Activated CD4-positive, alpha-beta T cell treated with anti-CD3 and anti-CD28 coated beads, Interleukin-2, amount 10 ng/mL, durations not matched to agents 7 days and 5 days (primary cell): ENCODE measurements at places on chromosomes 3 and 15. TPM values are rescaled to one million over a fixed set of nuclear protein-coding genes. Genes with fewer than 3 reads are reported as not detected.

GRCh38 chr3:65484964-65485363, 553.8 kb downstream of the MAGI1 start:
- no peaks in the 10 kb centered on the region for H3K36me3 ChIP-seq
- H3K4me3 ChIP-seq: no peak overlapping the region
- DNase-seq: no peak
- H3K4me1 ChIP-seq: no peaks in the 10 kb centered on the region
- no peaks in the 10 kb centered on the region for H3K27me3 ChIP-seq

- DNase-seq: no peak
- H3K36me3 ChIP-seq: no peaks in the 10 kb centered on the region
- no peak overlapping the region for H3K27ac ChIP-seq
Measured at GRCh38 chr3:193895409-193895808, 240.5 kb upstream of the HES1 start.

DNA sequence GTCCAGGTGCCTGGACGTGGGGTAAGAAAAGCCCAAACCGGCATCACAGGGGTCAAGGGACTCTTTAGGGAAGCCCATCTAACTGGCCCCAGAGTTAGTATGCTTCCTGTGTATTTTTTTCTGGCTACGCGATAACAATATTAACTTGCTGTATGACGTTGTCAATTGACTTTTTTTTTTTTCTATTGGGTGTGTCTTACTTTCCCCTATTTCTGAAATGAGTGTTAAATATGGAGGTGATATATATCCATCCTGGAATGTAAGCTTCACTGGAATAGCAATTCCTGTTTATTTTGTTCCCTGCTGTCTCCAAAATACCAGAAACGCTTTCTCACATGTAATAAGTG, 598 bp upstream of the GMNC start:
- peak overlapping the region; percentile 50 for H3K4me3 ChIP-seq
- H3K4me1 ChIP-seq: peaks cover 9% of the 10 kb centered on the region
- no peak overlapping the region for H3K27ac ChIP-seq
- no peaks in the 10 kb centered on the region for H3K36me3 ChIP-seq
- DNase-seq: no peak

DNA sequence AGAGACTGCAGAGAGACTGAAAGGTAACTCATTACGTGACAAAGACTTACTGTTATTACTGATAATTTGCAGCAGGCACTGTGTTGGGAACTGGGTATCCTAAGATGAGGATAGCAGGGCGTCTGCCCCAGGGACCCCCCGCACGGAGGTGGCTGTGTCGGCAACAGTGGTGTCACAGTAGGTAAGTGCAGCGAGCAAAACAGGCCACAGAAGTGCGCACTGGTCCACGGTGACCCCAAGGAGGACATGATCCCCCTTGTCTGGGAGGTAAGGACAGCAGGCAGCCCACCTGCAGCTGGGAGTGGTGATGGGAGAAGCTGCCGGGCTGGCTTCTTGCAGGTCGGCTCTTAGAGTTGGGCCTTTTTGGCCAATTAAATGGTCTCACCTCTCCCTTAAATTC, 82.9 kb downstream of the FAM43A start:
- H3K4me3 ChIP-seq: peak overlapping the region; percentile 75
- no peaks in the 10 kb centered on the region for H3K36me3 ChIP-seq
- H3K27ac ChIP-seq: peak overlapping the region; percentile 79
- peak; percentile 6 for DNase-seq
- H3K27me3 ChIP-seq: peaks cover 13% of the 10 kb centered on the region
- H3K4me1 ChIP-seq: peaks cover 22% of the 10 kb centered on the region

DNA sequence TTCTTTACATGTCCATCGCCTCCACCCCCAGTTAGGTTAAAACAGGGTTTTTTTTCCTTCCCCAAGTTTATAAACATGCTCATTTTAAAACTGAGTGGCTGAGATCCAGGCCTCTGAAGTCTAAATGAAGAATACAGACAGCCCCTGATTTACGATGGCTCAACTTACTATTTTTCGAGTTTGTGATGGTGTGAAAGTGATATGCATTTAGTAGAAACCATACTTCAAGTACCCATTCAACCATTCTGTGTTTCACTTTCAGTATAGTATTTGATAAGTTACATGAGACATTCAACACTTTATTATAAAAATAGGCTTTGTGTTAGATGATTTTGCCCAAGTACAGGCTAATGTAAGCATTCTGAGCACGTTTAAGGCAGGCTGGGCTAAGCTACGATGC, 30.5 kb upstream of the GNB5 start:
- H3K4me3 ChIP-seq: peak overlapping the region; percentile 80
- H3K4me1 ChIP-seq: peaks cover 36% of the 10 kb centered on the region
- DNase-seq: no peak
- H3K36me3 ChIP-seq: peaks cover 9% of the 10 kb centered on the region
- peak overlapping the region; percentile 96 for H3K27ac ChIP-seq
- H3K27me3 ChIP-seq: no peaks in the 10 kb centered on the region

GRCh38 chr15:42616107-42616506, 40.7 kb downstream of the STARD9 start:
- no peaks in the 10 kb centered on the region for H3K27me3 ChIP-seq
- peaks cover 8% of the 10 kb centered on the region for H3K4me1 ChIP-seq
- no peak overlapping the region for H3K4me3 ChIP-seq
- no peak overlapping the region for H3K27ac ChIP-seq

- H3K27me3 ChIP-seq: peaks cover 9% of the 10 kb centered on the region
- H3K27ac ChIP-seq: no peak overlapping the region
- H3K36me3 ChIP-seq: no peaks in the 10 kb centered on the region
- no peak for DNase-seq
- no peak overlapping the region for H3K4me3 ChIP-seq
- H3K4me1 ChIP-seq: no peaks in the 10 kb centered on the region
Measured at GRCh38 chr15:92541291-92542200, 114.0 kb downstream of the FAM174B start.

DNA sequence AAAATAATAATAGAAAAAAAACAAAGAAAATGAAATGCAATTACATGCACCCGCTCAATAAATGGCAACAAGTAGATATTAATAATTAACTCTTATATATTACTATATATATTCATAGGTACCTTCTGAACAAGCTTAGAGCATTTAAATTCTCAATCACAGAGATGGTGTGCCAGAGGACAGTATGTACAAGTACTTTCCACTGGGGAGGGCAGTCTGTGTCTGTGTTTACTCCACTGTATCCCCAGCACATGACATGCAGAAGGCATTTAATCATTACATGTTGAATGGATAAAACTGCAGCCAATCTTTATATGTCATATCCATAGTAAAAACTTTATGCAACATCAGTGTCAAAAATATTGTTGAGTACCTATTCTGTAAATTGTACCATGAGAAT, 97.8 kb downstream of the UACA start:
- peaks cover 6% of the 10 kb centered on the region for H3K27me3 ChIP-seq
- H3K4me1 ChIP-seq: peaks cover 8% of the 10 kb centered on the region

DNA sequence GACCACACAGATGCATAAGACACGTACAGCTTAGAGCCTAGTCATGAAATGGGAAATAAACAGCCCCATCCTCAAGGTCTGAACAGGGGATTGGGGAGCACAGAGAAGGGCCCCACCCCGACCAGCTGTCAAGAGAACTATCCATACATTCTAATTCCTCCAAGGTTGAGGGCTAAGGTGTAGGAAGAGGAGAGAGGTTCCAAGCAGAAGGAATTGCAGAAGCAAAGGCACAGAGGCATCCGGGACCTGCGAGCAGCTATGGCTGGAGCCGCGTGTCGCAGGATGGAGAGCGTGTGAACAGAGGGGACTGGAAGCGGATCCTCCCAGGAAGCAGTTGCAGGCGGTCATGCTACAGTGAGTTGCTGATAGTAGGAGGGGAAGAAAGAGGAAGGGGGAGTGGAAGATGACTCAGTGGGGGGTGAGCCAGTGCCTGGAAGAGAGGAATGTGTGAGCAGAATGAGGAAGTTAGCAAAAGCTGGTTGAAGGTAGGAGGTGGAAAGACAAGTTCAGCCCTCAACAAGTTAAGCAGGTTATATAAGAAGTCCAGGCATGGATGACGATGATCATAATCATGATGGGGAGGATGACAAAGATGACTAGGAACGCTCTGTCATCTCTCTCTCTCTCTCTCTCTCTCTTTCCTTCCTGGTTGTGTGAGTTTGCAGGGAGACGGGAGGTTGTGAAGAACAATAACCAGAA, 89.7 kb downstream of the LIPC start:
- H3K36me3 ChIP-seq: peaks cover 5% of the 10 kb centered on the region
- no peak for DNase-seq
- peaks cover 2% of the 10 kb centered on the region for H3K27me3 ChIP-seq
- no peak overlapping the region for H3K4me3 ChIP-seq
- H3K27ac ChIP-seq: no peak overlapping the region

GRCh38 chr3:123021996-123022510, 5.5 kb downstream of the SEMA5B start:
- peaks cover 75% of the 10 kb centered on the region for H3K27me3 ChIP-seq
- DNase-seq: no peak
- no peak overlapping the region for H3K4me3 ChIP-seq
- H3K27ac ChIP-seq: no peak overlapping the region
- peaks cover 9% of the 10 kb centered on the region for H3K4me1 ChIP-seq

- H3K36me3 ChIP-seq: no peaks in the 10 kb centered on the region
- H3K4me1 ChIP-seq: no peaks in the 10 kb centered on the region
- no peak overlapping the region for H3K27ac ChIP-seq
- DNase-seq: no peak
Measured at GRCh38 chr3:64837986-64838735, 150.4 kb upstream of the ADAMTS9 start.

Gene ANKRD63
- total RNA-seq: not detected

Gene SKOR1
- total RNA-seq: 0.30 TPM

Gene DAZL
- not detected for total RNA-seq

Gene DUOXA1
- not detected for total RNA-seq

Gene PRR20G
- not detected for total RNA-seq

Gene NPAP1
- not detected for total RNA-seq

Gene LYZL4
- total RNA-seq: not detected

Gene TMCO5A
- not detected for total RNA-seq
